Myocyte (in vitro differentiated cells): ENCODE measurements at places on chromosomes 5 and 9. TPM values are rescaled to one million over a fixed set of nuclear protein-coding genes. Genes with fewer than 3 reads are reported as not detected.

Gene UBE2QL1
- total RNA-seq = 0.08 TPM in 1 of 2 replicates, not detected in the other

Gene GAS1
- 190 and 279 TPM in 2 replicates for total RNA-seq

Gene LCN10
- total RNA-seq = not detected in 2 replicates

Gene ADCY2
- not detected in 2 replicates for total RNA-seq

DNA sequence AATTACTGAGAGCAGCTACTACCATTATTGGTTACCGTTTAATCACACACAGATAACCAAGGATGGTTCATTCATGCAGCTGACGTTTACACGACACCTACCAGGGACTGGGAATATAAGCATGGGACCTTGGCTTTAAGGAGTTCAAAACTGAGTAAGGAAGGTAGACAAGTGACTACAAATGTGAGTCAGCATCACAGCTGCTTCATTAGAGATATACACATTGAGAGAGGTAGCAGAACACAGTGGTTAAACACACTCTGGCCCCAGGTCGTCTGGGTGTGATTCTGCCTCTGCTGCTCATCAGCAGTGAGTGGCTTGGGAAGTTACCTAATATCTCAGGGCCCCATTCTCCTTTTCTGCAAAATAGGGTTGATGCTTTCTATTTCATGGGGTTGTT is 268.6 kb downstream of the NR3C1 start:
- no peak for DNase-seq

DNA sequence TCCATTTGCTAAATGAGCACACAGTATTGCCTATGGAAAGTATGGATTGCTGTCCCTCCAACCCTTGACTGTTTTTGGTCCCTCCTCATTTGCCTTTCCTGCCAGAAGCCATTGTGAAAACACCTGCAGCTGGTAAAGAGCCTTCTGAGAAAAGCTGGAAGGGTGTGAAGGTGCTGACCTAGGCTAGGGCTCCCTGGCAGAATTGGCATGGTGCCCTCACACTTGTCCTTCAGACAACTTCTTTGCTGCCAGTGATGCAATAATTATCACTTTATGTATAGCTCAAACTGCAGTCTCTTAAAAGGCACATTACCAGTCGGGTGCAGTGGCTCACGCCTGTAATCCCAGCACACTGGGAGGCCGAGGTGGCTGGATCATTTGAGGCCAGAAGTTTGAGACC is 4.2 kb downstream of the TXNDC15 start:
- no peak for DNase-seq

Gene FOXD4L3
- total RNA-seq = not detected in 2 replicates

DNA sequence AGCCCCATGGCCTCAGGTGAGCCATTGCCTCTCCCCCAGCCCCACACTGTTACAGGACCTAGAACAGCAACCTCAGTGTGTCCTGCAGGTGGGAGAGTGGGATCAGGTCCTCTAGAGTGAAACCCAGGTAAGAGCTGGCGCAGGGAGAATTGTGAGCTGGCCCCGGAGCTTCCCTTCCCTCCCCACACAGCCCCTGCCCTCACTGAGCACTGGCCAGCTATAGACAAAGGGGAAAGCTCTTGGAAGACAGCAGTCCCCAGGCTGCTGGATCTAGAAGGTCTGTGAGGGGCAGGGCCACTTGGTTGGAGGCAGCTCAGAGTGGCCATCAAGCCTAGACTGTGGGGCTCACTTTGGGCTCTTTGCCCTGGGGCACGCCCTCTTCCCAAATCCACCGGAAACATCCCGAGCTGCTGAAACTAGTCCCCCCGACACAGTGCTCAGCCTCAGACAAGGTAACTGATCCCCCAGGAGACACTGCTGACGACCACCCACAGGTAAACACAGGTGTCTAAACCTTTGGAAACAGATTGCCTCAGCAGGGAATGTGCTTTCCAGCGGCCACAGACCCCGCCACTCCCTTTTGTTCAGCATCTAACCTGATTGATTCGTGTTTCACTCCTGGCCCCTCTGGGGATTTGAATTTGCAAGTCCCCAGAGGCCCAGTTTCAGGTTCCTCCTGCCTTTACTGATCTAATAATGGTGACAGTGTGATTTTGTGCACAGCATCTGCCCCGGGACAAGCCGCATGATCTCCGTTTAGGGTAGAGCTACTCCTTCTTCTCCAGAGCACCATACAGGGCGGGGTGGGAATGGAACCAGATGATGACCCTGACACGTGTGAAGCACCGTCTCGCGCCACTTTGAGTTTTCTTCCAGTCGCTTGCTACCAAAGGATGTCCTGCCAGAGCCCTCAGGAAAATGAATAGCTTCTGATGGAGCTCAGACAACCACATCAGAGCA is 42.2 kb upstream of the ADAMTS2 start:
- no peak for DNase-seq

DNA sequence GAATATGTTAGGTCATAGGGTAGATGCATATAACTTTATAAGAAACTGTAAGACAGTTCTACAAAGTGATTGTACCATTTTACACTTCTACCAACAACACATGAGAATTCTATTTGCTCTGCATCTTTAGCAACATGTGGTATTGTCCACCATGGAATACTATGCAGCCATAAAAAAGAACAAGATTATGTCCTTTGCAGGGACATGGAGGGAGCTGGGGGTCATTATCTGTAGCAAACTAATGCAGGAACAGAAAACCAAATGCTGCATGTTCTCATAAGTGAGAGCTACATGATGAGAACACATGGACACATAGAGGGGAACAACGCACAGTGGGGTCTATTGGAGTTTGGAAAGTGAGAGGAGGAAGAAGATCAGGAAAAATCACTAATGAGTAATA is 22.2 kb upstream of the CER1 start:
- no peak for DNase-seq

DNA sequence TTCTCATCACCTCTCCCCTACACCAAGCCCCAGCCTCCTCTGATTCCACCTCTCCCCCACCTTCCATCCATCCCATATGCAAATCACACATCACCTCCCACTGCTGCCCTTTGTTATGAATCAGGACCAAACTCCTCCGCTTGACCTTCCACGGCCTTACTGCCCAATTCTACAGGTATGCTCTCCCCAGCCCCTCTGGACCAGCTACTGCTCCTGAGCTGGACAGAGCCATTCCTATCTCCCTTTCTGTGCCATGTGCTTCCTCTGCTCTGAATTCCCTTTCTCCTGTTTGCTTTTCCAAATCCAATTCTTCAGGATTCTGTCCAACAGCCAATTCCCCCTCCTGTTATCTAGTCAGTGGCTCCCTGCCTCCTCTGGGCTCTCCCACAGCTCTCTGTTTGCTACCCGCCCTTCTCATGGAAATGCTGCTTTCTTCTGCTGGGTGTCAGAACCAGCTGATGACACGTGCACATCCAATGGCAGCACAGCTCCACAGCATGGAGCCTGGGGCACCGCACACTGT is 8.3 kb downstream of the FABP6 start:
- no peak for DNase-seq

DNA sequence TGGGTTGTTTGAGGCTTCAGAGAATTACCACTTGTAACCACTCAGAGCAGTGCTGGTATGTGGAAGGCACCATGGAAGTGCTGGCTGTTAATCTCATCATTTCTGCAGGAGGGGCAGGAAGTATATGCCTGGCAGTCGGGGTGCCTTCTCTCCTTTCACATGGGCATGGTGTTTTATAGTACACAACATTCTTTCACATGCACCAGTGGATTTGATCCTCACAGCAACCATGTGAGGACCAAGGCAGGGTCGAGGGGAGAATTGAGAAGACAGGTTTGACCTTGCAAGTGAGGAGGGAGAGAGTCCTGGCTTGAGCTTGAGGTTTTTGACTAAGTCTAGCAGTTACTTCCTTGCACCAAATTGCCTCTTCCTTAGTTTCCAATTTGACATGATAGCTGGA is 38.0 kb upstream of the TRPC7 start:
- no peak for DNase-seq

DNA sequence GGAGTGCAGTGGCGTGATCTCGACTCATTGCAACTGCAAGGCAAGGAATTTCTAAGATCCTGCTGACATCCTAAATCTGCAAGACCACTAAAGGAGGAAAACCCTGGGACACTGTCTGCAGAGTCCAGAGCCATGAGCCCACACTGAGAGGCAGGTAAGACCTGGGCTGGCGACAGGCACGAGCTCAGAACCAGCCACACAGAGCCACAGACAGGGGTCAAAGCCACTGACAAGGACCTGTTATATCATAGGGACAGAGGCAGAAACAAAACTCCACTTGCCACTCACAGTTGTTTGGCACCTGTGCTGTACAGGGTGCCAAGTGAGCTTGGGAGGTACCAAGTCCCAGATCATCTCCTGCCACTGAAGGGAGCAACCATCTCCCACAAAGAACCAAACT is 34.2 kb downstream of the IPPK start:
- DNase-seq = no peak

DNA sequence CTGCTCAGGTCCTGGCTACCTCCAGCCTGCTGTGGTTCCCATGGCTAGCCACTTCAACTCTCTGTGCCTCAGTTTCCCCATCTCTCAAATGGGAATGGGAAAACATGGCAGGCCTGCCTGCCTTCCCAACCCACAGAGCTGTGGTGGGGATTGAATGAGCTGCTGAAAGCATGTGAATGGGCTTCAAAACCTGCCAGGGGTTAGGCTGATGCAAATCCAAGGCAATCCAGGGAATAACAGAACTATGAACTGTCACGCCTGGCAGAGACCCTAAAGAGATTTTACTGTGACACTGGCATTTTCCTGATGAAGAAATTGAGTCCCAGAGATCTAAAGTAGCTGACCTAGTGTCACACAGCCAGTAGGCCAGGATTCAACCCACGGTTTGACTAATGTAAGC is 29.9 kb upstream of the TCF7 start:
- DNase-seq = no peak

Gene NRARP
- 1.2 and 2.0 TPM in 2 replicates for total RNA-seq

Gene PGM5
- total RNA-seq = 1.2 and 2.2 TPM in 2 replicates

DNA sequence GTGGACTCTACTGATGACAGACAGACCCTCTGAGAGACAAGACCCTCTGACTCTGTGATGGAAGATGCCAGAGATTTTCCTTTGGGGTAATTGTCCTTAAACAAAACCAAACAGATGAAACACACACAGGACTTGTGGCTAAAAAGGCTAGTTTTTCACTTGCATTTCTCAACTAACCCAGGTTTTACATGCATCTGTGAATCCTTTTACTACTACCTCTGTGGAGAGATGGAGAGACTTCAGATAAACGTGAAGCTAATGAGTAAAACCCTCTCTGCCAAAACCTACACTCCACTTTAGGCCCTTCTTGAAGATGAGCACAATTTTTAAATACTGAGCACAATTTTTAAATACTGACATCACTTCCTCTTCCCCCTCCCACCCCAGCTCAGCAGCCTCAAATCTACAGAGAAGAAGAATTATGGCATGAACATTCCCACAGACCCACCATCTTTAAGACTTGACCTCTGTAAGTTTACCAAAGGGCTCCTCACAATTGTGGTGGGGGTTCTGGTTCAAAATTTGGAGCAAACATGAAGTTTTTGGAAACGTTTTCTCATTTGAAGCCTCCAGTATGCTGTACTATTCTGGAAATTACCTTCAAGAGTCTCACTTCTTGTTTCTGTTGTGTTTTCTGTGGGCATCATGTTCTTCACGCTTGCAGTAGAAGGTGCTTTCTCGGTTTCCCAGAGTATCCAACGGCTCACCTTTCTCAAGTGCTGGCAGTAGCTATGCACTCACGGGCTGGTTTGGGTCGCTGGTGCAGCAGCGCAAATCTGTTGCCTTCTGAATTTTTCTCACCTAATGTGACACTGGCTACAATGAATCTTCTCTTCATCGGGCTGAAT is 42.7 kb downstream of the ACER2 start:
- DNase-seq = no peak

DNA sequence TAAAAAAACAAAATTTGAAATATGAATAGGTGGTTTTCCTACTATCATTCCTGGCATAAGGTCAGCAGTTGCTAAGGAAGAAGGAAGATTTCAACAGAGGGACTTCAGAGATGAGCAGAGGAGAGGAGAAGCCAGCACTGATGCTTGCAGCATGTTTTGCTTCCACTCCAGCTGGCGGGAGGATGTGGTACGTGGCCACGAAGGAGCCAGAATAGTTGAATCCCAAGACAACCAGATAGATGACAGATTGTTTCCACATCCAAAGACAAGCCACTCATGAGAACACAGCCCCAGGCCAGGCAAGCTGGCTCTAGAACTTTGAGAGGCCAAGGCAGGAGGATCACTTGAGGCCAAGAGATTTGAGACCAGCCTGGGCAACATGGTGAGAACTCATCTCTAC is 15.1 kb downstream of the TIMD4 start:
- no peak for DNase-seq

DNA sequence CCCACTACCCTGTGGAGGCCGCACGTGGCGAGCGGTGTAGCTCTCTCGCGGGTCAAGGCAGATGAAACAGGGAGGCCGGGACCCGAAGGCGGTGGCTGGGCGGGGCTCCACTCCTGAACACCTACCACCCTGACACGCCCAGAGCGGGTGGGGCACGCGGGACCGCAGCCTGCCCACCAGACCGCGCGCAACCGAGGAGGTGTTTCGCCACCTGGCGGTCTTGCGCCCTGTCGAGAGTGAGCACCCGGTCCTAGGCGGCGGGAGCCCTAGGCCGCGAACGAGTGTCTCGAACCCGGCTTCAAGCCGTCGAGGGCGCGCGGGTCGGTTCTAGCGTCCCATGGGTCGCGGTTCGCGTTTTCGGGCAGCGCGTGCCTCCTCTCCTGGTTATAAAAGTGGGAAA is 2.2 kb upstream of the EXOSC3 start:
- no peak for DNase-seq

DNA sequence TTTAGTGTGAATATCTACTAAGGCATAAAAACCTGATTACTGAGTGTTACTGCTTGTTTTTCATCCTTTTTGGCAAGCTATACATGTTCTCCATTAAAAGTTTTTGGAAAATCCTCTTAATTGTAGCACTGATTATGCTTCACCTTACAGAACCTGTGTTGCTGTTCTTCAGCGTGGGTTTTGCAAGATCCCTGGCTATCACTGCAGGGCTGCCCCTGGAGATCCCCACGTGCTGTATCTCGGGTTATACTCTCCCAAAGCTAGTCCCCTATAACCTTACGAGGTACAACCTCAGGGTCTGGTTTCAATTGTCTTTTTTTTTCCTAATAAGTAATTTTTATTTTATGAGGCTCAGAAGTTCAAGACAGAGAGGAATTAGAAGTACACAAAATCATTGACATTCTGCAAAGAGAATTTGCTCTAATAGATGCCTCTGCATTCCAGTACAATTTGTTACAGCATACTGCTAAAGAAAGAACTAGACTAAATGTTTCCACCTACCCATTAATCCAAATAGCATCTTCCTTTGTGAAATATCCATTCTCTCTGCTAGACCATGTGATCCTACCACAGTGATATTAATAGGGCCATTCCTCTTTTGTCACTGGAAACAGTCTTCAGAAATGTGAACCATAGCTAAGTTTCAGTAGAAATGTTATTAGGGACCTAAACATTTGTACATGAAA is 25.8 kb upstream of the CAMK4 start:
- no peak for DNase-seq

DNA sequence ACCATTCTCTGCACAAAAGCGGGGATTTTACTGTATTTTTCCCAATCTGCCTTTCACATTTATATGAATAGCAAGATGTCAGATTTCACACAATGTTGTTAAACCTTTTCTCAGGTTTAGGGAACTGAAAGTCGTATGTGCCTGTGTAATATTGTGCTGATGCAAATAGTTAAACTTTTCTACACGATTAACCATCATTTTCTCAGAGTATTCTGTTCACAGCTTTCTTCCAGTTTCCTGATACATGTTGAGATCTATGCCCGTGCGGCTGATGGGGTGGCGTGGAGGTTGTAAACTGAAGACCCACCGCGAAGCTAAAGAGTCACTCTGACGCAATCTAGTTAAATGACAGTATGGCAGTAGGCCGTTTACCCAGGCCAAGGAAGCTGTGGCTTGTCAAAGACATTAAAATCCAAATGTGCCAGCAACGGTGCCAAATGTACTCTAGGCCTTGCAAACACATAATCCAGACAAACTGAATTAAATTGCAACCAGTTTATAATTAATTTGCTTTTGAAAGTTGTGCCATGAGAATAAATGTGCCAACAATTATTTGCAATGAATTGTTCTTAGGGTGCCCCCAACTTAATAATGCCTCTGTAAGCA is 145.7 kb downstream of the EBF1 start:
- DNase-seq = no peak
